ENCODE measurements at places on chromosomes 7 and 10.

DNA sequence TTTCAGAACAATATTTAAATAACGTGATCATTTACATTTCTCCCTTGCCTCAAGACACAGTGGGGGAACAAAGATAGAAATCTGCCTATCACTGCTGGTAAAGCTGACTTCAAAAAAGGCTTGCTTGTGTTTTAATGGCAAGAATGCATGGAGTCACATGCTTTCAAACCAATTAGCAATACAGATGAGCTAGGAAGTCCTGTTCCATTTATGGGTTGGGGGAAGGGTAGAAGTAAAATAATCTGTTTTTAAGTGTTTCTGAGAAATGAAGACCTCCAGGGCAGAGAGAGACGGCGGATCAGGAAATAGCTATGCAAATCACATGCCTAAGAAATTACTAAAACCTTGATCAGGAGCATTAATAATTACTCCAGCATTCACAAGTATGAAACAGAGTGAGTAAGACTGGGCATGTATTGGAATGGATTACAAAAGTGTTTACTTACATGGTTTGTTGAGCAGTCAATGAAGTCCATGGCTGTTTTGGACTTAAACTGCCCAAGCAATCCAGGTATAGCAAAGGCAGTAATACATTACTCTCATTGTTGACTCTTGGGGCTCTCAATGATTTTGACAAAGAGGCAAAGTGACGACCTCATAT, 142.0 kb downstream of the ARID5B start:
- peak; percentile 83 for DNase-seq

- no peak for DNase-seq
Observed at GRCh38 chr10:1366811-1367425, 310.7 kb downstream of the WDR37 start.

- DNase-seq: no peak
Observed at GRCh38 chr10:71262817-71263216, 50.4 kb downstream of the UNC5B start.

- peak; percentile 7 for DNase-seq
Observed at GRCh38 chr7:48611993-48612392, 312.4 kb upstream of the CDC14C start.

DNA sequence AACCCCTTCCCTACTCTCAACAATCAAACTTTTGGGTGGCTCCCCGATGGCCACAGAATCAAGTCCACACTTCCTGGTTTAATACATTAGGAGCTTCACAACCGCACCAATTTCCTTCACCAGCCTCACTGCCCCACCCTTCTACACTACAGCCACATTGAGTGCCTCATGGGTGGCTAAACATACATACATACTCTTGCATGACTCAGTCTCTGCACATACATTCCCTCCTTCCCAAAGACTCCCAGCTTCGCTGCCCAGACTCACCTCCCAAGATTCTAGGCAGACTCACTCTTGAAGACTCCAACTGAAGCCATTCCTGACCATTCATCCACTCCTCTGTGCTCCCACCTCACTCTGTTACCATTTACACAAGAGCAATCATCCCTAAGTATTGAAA, 15.9 kb downstream of the VPS41 start:
- peak; percentile 23 for DNase-seq

DNA sequence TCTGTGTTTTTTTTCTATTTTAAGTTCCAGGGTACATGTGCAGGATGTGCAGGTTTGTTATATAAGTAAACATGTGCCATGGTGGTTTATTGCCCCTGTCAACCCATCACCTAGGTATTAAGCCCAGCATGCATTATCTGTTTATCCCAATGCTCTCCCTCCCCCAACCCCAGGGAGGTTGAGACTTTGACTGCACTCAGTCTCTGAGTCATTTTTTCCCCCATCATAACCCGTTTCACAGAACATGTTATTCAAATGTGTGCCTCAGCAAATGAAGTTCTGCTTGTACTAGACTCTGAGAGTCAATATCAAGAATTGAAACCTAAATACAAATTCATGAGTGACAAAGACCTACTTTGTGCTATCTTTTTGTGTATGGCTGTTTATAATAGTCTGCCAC, 70.0 kb upstream of the CYP26C1 start:
- DNase-seq: peak; percentile 85

DNA sequence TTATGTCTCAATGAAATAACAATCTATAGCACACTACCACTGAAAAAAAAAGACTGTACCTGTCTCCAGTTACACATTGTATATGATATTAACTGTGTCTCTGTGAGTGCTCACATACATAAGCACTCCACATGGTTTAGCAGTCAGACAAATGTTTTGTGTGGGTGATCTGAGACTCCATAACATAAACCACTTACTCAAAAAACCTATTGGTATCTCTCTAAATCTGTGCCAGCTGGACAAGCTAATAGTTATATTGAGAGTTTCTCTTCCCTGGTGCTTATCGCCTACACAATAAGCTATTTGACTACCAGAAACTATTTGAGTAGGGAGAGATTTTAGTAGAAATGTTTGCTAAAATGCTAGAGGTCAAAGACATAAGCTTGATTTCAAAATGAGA, 190.1 kb upstream of the AGR3 start:
- no peak for DNase-seq

GRCh38 chr10:4241724-4242345, 456.8 kb upstream of the KLF6 start:
- DNase-seq: peak; percentile 100

DNA sequence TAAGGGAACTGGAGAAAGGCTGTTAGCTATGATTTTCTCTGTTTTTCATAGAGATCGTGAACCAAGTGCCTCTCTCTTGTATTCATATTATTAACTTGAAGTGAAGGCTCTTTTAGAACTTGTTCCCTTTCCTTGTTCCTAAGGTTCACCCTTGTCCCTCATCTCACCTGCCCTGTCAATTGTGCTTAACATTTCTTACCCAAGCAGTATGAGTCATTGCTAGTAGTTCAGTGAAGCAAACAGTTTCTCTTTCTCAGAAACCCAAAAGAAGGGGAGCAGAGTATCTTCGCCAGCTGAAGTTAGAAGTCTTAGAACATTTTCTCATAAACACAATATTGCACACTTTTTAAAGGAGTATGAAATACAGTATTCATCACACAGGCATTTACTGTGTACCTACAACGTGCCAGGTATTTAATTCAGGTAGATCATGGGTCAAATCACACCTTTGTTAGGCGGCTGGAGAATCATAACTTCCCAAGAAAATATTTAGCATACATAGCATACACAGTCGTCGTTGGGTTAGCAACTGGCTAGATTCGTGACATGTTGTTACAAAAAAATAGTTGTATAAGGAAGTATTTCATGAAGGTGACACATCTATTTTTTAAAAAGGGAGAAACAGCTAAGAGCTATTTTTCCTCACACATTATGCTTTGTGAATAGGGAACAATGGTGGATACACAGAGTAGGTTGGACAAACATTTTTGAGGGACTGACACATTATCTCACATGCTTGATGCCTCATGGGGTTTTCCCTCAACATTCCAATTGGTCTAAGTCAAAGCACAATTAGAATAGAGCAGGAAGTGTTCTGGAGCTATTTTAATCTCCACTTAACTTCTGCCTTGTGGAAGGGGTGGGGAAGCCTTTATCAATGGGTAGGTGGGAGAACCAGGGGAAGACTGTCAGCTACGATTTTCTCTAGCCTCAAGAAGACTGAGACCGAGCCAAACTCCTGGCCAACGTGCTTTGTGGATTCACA, 13.2 kb downstream of the HDAC9 start:
- DNase-seq: peak; percentile 96

- DNase-seq: no peak
Observed at GRCh38 chr10:45419676-45420025, 45.6 kb downstream of the ALOX5 start.

DNA sequence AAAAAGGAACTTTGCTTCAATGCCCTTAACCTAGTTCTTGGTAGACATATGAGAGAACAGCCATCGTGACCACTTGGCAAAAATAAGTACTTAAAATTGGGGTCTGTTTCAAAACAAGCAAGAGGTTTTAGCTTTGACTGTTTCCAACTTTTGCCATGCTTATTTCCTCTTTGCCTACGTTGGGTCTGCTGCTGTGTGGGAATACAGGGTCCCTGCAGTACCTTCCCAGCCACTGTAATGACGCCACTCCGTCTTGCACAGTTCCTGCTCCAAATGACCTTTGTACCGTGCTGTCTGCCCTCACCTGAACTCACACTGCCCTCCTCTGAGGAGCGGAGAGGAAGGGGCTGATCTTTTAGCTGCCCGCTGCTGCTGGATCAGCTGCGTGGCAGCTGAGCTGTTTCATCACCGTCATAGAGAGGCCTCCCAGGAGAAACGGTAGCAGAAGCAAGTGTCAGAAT, 133.1 kb downstream of the MAPK8 start:
- peak; percentile 50 for DNase-seq

- DNase-seq: no peak
Observed at GRCh38 chr7:157487046-157487770, 150.4 kb downstream of the DNAJB6 start.

DNA sequence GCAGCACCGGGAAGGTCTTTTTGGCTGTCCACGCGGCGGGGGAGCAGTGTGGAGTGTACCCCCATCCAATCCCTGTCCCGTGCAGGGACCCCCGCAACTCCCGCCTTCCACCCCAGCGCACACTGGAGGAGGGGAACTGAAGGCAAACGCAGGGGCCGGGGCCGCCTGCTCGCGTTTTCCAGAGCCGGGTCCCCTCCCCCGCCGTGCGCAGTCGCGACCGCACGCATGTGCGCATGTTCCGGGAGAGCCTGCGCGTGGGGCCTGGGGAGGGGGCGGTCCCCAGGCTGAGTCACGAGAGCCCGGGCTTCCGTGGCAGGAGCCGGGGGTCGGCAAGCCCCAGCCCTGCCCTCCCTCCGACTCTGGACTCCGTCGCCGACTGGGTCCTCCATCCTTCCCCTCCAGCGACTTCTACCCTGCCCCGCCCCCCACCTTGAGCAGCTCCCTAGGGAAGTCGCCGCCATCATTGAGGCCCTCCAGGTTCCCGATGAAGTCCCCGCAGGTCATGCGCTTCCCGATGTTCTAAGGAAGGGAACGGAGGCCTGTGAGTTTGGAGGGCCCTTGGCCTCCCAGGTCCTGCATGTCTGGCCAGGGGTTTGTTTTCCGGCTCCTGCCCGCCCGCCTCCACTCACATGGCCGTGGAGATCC, 8.0 kb downstream of the PSD start:
- peak; percentile 31 for DNase-seq

DNA sequence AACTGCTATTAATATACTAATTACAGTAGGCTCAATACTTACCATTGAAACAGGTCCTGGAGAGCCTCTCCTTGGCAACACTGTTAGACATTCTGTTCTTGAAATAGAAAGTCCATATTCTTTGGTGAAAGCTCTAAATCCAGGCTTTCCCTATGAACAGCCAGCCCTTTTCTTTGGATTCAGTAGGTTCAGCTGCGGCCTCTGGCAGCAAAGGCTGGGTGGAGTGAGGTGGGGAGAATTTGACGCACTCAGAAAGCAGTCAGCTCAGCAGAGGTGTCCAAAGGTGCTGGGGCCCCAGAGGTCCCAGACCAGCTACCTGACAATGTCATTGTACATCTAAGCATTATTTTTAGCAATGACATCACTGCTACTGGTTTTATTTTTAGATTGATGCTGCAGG, 146.1 kb downstream of the GRK5 start:
- no peak for DNase-seq

DNA sequence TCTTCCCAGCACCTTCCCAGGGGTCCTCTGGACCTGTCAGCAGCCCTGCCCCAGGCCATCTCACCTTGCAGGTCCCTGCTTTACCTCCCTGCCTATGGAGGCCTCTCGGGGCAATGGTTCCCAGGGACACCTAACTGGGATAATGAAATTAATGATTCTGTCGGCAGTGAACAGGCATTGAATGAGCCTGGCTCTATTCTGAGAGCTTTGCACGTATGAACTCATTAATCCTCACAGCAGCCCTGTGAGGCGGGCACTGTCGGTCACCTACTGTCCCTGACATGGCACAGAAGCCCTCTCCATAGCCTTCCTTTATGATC, 22.9 kb downstream of the ADCYAP1R1 start:
- no peak for DNase-seq

DNA sequence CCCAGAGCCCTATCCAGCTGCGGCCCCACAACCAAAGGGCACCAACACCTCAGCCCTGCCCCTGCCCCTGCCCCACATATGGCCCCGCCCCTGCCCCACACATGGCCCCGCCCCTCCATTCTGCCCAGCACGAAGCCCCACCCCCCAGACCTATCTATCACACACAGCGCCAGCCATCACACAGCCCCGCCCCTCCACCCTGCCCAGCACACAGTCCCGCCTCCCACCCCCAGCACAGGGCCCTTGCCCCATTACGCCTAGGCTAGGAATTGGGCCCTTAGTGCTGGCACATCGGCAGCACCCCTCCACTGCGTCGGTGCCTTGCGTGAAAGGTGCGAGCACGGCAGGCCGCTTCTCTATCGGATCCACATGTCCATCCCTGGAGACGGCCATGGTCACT, 126.8 kb downstream of the MAD1L1 start:
- no peak for DNase-seq

DNA sequence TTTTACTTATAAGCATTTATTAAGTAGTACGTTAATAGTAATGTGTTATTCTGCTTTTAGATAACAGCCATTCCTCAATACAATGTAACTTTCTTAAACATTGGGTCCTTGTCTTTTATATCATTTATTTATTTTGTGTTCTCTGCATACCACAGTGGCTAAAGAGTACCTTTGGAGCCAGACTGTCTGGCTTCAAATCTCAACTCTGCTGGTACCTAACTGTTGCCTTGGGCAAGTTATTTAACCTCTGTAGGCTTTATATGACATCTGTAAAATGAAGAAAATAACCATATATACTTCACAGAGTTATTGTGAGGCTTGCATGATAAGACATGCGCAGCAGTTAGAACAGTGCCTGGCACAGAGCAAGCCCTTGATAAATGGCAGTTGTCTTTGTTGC, 397.6 kb downstream of the MDFIC start:
- no peak for DNase-seq

- no peak for DNase-seq
Observed at GRCh38 chr10:3295582-3296151, 123.1 kb upstream of the PITRM1 start.

GRCh38 chr10:32139223-32140073, 83.2 kb upstream of the KIF5B start:
- DNase-seq: peak; percentile 96

DNA sequence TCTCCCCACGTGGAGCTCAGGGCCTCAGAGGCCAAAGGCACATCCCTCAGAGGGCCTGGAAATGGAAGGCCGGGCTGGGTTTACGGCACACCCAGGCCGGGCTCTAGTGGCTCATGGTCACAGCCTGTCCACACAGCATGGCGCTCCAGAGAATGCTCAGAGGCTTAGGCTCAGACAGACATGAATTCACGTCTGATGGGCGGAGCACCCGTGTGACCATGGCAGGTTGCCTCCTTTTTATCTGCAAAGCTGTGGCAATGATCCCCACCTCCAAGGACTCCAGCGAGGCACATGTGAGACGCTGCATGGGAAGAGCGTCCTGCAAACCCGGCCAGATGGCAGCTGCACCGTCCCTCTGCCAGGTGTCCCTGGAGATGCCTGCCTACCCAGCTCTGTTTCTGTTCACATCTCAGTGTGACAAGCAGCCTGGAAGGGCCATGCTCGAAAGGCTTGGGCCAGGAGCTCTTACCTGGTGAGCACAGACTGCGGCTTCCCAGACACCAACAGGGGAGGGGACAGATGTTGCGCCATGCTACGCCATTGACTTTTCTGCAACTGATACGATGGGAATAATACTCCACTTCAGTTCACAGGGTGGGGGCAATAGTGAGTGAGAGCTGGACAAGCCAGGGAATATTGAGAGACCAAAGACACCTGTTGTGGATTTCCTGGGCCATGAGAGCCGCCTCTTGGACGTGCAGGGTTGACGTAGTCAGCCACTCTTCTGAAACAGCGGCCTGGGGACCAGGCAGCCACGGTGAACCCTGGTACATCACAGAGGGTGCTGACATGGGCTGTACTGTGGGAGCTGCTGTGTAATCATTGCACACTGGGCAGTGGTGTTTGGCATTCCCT, 34.4 kb upstream of the FAM20C start:
- DNase-seq: no peak

All from iris pigment epithelial cell (primary cell).